ENCODE measurements at places on chromosomes 5 and 9.

DNA sequence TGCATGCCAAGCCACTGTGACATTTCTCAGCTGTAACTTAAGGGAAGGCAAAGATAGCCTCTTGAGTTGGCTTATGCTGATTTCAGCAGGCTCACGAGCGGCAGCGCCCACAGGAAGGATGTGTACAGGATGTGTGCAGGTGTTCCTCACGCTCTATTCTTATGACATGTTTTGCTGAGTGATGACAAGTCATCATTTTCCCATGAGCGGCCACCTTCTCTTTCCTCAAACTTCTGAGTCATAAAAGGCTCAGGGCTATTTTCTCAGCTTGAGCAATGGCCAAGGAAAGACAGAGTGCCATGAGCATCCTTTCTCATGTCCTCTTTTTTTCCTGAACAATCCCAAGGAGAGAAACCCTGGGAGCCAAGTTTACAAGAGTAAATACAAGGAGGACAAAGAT, 365.9 kb downstream of the PLK2 start:
- no peak for DNase-seq

DNA sequence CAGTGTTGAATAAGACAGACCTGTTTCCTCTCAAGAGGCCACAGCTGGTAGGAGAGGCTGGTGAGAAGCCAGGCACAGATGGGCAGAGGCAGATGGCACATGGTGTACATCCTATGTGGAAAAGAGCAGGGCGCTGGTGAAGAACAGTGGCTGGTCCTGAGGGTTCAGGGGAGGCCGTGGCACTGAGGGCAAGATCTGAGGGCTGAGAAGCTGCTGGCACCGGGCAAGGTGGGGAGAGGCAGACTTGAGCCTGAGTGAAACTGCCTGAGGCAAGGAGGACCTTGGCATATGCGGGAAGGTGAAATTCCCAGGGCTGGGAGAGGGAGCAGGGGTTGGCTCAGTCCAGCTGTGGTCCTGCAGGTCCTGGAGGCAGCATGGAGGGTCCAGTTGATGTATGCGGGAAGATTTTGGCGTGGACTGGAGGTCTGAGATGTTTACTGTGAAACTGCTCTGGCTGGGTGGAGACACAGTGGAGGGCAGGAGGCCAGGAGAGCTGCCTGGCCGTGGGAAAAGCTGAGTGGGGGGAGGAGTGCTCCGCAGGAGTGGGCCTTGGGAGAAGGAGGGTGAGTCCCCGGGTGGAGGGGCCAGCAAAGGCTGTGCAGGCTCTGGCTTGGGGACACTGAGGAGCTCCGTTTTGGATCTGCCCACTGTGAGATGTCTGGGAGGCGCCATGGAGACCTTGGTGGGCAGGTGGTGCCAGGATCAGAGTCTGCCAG, 2.6 kb downstream of the MAN1B1 start:
- DNase-seq: no peak

GRCh38 chr5:133861161-133861737, 107.2 kb downstream of the C5orf15 start:
- DNase-seq: no peak

DNA sequence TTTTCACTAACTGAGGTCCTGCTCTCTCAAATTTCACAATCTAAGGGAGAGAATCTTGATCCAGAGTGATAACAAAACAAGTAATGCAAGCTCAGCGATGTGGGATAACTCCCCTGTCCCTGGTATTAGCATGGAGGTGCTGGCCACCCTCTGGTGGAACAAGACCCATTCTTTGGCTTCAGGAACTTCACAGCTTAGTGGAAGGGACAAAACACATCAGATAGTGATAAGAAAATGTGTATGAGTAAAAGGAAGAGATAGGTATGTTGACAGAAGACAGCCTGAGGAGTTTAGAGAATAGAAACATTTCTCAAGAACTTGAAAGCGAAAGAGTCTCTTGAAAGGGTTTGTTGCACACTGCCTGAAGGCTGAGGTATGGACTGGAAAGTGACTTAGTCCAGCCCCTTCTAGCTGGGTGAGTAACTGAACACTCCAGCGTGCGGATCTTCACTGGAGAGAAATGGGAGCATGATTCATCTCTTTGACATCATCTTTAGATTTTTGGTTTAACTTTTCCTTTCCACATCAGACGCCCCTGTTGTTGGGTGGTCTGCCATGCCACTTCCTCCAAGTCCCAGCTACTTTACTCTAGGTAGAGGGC, 25.4 kb upstream of the ZSWIM6 start:
- DNase-seq: peak; percentile 97

- DNase-seq: no peak
These were observed 167.8 kb downstream of the TRIO start for GRCh38 chr5:14310901-14311300.

GRCh38 chr5:42074353-42074752, 149.3 kb downstream of the FBXO4 start:
- no peak for DNase-seq

DNA sequence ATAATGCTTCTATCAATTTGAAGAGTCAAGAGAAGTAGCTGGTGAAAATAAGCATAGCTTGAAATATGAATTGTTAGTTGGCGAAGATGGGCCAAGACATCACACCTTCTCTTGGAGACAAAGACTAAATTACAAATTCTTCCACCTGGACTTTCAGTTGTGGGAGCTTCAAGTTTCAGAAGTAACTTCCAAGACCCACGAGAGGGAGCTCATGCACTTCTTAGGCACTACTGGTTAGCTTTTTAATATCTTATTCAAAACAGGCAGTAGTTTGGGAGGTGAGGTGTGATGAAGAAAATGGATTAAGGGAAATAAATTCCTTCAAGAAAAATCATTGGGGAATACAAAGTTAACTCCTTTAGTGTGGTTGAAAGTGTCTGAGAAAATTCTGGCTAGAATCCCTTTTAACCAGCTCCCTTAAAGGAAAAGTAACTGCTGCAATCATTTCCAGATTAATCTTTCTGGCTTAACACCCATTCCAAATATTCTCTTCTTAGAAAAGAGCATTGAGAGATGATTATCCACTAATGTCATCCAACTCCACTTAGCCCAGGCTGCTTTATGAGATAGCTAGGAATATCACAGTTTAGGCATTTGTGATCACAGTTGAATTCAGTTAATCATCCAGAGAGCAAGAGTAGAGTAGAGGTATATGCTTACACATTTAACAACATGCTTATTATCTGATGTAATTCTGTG, 139.5 kb upstream of the DMRTA1 start:
- peak; percentile 64 for DNase-seq
